NCI-H1694 treated with DMSO at 0.1 percent for 48 hours (cell line): ENCODE measurements at places on chromosomes 2 and 18.
A peak's percentile ranks its signal among the peaks of the same experiment; 100 is the strongest.

DNA sequence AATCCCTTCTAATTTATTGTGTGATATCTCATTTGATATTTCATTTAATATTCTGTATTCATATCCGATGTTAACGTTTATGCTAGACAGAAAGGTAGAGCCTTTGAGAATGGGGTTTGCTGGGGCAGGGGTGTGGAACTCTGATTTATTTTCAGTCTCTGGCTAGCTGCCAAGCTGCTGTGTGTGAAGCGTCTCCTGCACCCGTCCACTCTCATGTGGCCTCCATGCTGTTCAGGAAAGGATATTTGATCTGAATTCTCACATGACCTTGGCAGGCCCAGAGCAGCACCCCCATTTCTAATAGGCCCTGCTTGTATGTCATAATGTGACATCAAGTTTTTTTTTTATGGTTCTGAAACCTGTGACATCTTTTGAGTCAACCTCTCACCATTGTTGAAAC is 1.6 kb downstream of the IL1R1 start:
- no peak for DNase-seq

DNA sequence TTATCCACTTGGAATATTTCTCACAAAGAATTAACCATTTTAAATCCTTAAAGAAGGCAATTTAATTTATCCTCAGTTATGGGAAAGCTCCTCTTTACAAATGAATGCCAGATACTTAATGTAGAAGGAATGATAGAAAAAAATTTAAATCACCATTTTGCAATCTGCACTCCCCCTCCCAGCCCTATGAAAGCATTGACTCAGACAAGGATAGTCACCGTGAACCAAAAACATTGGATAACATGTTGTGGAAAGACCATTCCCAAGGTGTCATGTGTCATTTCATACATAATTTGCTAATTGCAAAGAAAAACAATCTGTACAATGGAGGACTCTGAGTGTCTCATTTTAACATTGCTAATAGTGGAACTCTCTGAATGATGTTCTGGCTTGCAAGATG is 421.0 kb downstream of the TXNL1 start:
- no peak for DNase-seq

DNA sequence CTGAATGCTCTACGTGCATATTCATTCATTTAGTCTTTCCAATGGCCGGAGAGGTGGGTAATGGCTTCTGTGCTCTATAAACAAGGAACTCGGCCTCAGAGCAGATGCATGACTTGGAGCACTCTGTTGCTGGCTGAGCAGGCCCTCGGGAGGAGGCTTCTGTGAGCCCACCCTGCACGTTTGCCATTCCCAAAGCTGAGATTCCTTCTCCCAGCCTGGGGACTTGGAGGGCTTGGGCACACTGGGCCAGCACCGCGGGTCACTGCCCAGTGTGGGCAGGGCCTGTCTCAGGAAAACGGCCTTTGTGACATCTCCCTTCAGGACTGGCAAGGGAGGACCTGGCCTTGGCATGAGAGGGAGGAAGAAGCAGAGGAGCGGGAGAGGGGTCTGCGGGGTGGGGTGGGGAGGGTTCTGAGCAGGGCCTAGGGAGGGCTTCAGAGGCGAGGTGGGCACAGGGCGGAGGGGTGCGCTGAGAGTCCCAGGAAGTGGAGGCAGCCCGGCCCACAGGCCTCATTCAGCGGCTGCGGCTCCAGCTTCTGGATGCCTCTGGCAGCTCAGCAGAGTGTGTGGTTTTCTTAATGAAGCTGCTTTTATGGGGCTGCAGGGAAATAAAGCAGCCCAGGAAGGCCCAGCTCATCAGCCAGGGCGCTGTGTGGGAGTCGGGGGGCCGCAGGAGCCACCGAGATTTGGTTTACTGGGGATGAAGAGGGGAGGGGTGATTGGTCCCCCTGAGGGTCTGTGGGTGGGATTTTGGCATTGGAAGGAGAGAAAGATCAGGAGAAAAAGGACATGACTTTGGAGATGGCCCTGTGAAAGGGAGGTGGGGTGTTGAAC is 51.7 kb upstream of the OTOF start:
- no peak for DNase-seq

DNA sequence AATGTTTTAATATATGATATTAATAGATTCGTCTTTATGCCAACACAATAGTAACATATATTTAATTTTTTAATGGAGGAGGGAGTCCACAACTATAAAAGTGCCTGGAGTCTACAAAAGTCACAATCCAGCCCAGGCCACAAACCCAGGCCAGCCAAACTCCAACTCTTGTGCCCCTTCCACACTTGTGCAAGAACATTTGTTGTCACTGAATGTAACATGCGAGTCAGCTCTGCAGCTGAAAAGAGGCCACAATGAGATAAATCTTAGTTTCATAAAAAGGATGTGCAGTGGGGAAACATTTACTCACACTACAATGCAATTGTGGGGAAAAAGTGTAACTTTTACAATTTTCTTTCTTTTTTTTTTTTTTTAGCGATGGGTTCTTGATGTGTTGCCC is 110.8 kb downstream of the MCFD2 start:
- DNase-seq, result no peak

GRCh38 chr2:141878016-141878415 is 252.8 kb downstream of the LRP1B start:
- no peak for DNase-seq

GRCh38 chr18:78688249-78688648 is 291.4 kb upstream of the SALL3 start:
- DNase-seq, result no peak

DNA sequence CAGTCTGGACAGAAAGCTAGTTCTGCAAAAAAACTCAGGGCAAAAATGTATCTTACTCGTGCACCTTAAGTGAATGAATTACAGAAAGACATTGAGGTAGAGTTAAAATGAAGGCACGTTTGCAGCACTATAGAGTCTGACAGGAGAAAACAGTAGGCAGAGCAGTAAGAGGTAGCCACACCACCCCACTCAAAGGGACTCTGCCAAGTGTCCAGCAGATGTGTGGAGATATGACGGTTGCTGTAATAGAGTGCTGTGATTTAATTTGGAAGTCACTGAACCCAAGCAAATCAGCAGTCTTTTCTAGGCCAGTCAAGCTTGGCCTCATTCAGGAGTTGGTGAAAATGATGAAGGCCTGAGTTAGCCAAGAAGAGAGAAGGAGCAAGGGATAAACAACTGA is 464.4 kb downstream of the PTPRM start:
- DNase-seq, result no peak

GRCh38 chr2:215835657-215836056 is 177.7 kb downstream of the MREG start:
- no peak for DNase-seq

GRCh38 chr18:31482051-31482450 is 15.9 kb upstream of the DSG2 start:
- no peak for DNase-seq

DNA sequence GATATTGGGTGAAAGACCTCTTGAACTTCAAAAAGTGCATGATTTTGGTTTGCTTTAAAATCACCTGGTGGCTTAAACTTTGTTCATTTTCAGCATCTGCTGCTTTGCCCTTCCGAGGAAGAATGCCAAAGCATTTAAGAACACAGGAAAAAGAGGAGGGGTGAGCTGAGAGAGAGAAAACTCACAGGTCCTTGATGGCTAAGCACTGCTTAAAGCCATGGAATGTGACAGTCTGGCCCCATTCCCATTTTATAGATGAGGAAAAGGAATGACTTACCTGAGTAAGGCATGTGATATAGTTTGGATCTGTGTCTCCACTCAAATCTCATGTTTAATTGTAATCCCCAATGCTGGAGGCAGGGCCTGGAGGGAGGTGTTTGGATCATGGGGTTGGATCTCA is 58.1 kb downstream of the KCNS3 start:
- no peak for DNase-seq

GRCh38 chr2:217248312-217248935 is 388.6 kb upstream of the TNP1 start:
- DNase-seq, result peak; percentile 89

- DNase-seq, result no peak
These were observed 11.7 kb downstream of the PROC start for GRCh38 chr2:127429844-127430425.

- no peak for DNase-seq
These were observed 315.8 kb downstream of the GULP1 start for GRCh38 chr2:188607501-188607900.

DNA sequence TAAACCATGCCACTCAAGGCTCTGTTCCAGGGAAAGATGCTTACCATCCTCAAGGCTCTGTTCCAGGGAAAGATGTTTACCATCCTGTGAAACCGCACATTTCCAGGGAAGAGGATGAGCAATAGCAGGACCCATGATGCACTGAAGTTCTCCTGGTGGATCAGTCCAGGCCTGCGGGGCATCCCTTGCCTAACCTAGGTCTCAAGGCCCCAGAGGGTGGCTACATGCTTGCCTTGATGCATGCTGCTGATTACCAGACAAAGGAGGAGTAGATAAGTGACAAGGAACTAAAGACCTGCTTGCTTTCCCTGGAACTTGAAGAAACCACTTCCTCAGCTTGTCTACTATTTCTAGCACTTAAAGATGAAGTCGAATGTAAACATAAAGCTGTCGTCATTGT is 111.0 kb upstream of the LINC00305 start:
- no peak for DNase-seq

GRCh38 chr2:224094413-224094812 is 55.3 kb upstream of the SERPINE2 start:
- DNase-seq, result no peak

- no peak for DNase-seq
These were observed 13.4 kb downstream of the DOK1 start for GRCh38 chr2:74567881-74568280.

DNA sequence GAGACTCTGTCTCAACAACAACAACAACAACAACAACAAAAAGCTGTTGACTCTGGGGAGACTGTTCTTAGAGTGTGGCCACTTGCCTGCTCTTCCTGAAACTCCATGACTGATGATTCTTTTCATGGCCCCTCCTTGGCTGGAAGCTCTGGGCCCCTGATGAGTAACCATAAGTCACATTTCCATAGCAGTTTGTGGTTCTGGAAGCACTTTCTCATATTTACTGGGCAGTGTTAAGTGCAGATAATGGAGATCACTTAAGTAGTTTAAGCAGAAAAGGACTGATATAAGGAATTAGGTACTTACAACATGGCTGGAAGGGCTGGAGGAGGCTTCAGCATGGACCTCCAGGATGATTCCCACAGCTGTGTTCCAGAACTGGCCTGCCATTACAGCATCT is 147.3 kb upstream of the DLX2 start:
- DNase-seq, result no peak

- DNase-seq, result no peak
These were observed 54.9 kb upstream of the HS6ST1 start for GRCh38 chr2:128373451-128374000.

- no peak for DNase-seq
These were observed 152.5 kb downstream of the NRP2 start for GRCh38 chr2:205834796-205835195.

- DNase-seq, result no peak
These were observed 53.3 kb upstream of the TRIB2 start for GRCh38 chr2:12663306-12664037.

DNA sequence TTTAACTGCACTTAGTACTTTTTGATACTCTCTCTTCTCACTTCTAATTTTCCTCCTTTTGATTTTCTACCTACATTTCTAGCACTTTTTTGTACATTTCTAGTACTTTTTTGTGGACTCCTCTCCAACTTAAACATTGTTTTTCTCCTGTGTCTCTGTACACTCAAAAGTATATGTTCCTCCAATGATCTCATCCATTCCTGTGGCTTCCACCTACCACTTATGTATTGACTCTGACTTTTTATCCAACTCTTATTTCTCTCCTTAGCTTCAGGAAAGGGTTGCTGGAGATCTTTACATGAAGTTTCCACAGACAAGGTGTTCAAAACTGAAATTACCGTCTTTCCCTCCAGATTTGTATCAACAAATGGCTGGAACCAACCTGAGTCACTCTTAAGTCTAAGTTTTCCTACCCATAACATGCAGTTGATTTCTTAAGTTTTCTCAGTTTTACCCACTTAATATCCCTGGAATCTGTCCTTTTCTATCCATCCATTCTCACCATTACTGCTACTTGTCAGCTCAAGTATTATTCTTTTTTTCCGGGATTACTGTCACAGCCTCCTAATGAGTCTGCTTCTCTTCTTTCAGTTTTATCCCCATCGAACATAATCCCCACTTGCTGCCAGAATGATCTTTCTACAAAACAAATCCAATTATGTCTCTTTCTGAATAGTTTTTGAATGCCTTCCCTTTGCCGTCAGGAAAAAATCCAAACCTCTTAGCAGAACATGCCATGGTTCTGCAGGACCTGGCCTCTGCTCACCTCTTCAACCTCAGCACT is 22.6 kb upstream of the PELI1 start:
- no peak for DNase-seq
